ENCODE measurements at places on chromosomes 2 and 18. TPM values are rescaled to one million over a fixed set of nuclear protein-coding genes. Genes with fewer than 3 reads are reported as not detected.

Gene LRRTM4
- 0.64 TPM for polyA plus RNA-seq

Gene NMUR1
- 1.2 TPM for polyA plus RNA-seq

Gene CNDP1
- 0.27 TPM for polyA plus RNA-seq

Gene MLPH
- 3.6 TPM for polyA plus RNA-seq

Gene REG1A
- 7.2 TPM for polyA plus RNA-seq

Gene HOXD12
- not detected for polyA plus RNA-seq

Gene MBD1
- 64.3 TPM for polyA plus RNA-seq

Gene CD226
- 0.13 TPM for polyA plus RNA-seq

Gene SPDYA
- polyA plus RNA-seq: 1.9 TPM

Gene UGT1A6
- polyA plus RNA-seq: not detected

Gene SMIM21
- not detected for polyA plus RNA-seq

Gene MGAT4A
- polyA plus RNA-seq: 9.7 TPM

Gene SCN3A
- 0.47 TPM for polyA plus RNA-seq

Gene RAPH1
- 11.9 TPM for polyA plus RNA-seq

Gene SLC9A4
- not detected for polyA plus RNA-seq

Gene TNFRSF11A
- 1.8 TPM for polyA plus RNA-seq

Gene TRIB2
- 130 TPM for polyA plus RNA-seq

Gene ZSWIM2
- polyA plus RNA-seq: not detected

Gene POTEI
- not detected for polyA plus RNA-seq

Gene EDAR
- polyA plus RNA-seq: not detected

Gene ZNF532
- 11.6 TPM for polyA plus RNA-seq

Gene MARCHF4
- 0.40 TPM for polyA plus RNA-seq

Gene ST6GAL2
- 0.07 TPM for polyA plus RNA-seq

Gene SLC30A3
- polyA plus RNA-seq: 0.27 TPM

Gene LIPG
- 1.2 TPM for polyA plus RNA-seq

Data from adrenal gland (tissue), 19 donors.